CD4-positive, alpha-beta T cell (primary cell): ENCODE measurements at places on chromosomes 12 and 14. TPM values are rescaled to one million over a fixed set of nuclear protein-coding genes. Genes with fewer than 3 reads are reported as not detected.

NR4A1 gene
- total RNA-seq = 79.2 TPM

COX8C gene
- not detected for total RNA-seq

ZBTB1 gene
- 147 TPM for total RNA-seq

NANOG gene
- total RNA-seq = not detected

FOXN4 gene
- not detected for total RNA-seq

AQP6 gene
- total RNA-seq = not detected

FAM90A1 gene
- total RNA-seq = 0.47 TPM

SLC38A4 gene
- not detected for total RNA-seq

AEBP2 gene
- total RNA-seq = 42.9 TPM

TAS2R7 gene
- not detected for total RNA-seq
